ENCODE measurements at places on chromosomes 13 and 19. TPM values are rescaled to one million over a fixed set of nuclear protein-coding genes. Genes with fewer than 3 reads are reported as not detected.

SMIM44 gene
- total RNA-seq = not detected

JUND gene
- total RNA-seq = 120 TPM

ATP1A3 gene
- 0.05 TPM for total RNA-seq

FPR1 gene
- 0.44 TPM for total RNA-seq

MAB21L1 gene
- 2.0 TPM for total RNA-seq

BRSK1 gene
- total RNA-seq = 4.6 TPM

CACNG6 gene
- 1.8 TPM for total RNA-seq

KLK3 gene
- not detected for total RNA-seq

ZNF20 gene
- 3.1 TPM for total RNA-seq

ZNF726 gene
- not detected for total RNA-seq

MAG gene
- total RNA-seq = 0.34 TPM

ZNF224 gene
- total RNA-seq = 20.1 TPM

ZNF665 gene
- 1.7 TPM for total RNA-seq

MYH14 gene
- total RNA-seq = 0.19 TPM

CLEC11A gene
- total RNA-seq = 288 TPM

CKM gene
- total RNA-seq = not detected

FCAR gene
- total RNA-seq = not detected

VSTM1 gene
- not detected for total RNA-seq

PRX gene
- total RNA-seq = 2.4 TPM

REEP6 gene
- 5.0 TPM for total RNA-seq

CEACAM6 gene
- total RNA-seq = not detected

ZNF541 gene
- total RNA-seq = not detected

FAM216B gene
- not detected for total RNA-seq

ZNF536 gene
- not detected for total RNA-seq

GPR12 gene
- not detected for total RNA-seq

STAP2 gene
- 3.6 TPM for total RNA-seq

GRK1 gene
- not detected for total RNA-seq

TMEM221 gene
- total RNA-seq = not detected

TNNT1 gene
- total RNA-seq = not detected

ZNF90 gene
- 0.15 TPM for total RNA-seq

GGN gene
- 2.1 TPM for total RNA-seq

LILRB1 gene
- total RNA-seq = not detected

CGB5 gene
- total RNA-seq = not detected

IFI30 gene
- total RNA-seq = 15.2 TPM

HNRNPM gene
- 55.7 TPM for total RNA-seq

CNOT3 gene
- total RNA-seq = 71.3 TPM

CYP4F8 gene
- total RNA-seq = not detected

ZNF223 gene
- total RNA-seq = 2.5 TPM

NKPD1 gene
- total RNA-seq = not detected

PROSER1 gene
- total RNA-seq = 4.3 TPM

SOHLH2 gene
- 1.4 TPM for total RNA-seq

LILRA2 gene
- total RNA-seq = not detected

SMIM24 gene
- not detected for total RNA-seq

ZNF723 gene
- not detected for total RNA-seq

NLRP5 gene
- total RNA-seq = not detected

MAMSTR gene
- total RNA-seq = 0.62 TPM

RNF113B gene
- total RNA-seq = not detected

EID2 gene
- 9.4 TPM for total RNA-seq

KLK5 gene
- total RNA-seq = not detected

RNF17 gene
- not detected for total RNA-seq

NECTIN2 gene
- total RNA-seq = 70.1 TPM

CERS1 gene
- 0.56 TPM for total RNA-seq

ZNF429 gene
- total RNA-seq = 7.1 TPM

EFNA2 gene
- total RNA-seq = not detected

PLIN4 gene
- total RNA-seq = 12.7 TPM

VSTM2B gene
- total RNA-seq = not detected

C19orf81 gene
- total RNA-seq = not detected
